ENCODE measurements at places on chromosomes 6 and 20.
A peak's percentile ranks its signal among the peaks of the same experiment; 100 is the strongest.

GRCh38 chr20:35735826-35736470 is 6.1 kb downstream of the RBM39 start:
- DNase-seq, result no peak

GRCh38 chr6:43045371-43045930 is 8.2 kb downstream of the CUL7 start:
- no peak for DNase-seq

DNA sequence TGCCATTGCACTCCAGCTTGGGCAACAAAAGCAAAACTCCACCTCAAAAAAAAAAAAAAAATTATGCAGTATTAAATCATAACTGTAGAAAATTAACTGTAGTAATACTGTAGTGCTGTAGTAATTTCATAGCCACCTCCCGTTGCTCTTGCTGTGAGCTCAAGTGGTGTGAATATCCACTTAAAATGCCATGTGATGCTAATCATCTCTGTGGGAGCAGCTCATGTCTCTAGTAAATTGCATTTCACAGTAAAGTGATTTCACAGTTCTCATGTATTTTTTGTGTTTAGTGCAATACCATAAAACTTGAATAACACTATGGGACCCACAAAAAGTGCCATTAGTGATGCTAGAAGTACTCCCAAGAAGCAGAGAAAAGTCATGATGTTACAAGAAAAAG is 14.4 kb upstream of the FAM217A start:
- DNase-seq, result no peak

DNA sequence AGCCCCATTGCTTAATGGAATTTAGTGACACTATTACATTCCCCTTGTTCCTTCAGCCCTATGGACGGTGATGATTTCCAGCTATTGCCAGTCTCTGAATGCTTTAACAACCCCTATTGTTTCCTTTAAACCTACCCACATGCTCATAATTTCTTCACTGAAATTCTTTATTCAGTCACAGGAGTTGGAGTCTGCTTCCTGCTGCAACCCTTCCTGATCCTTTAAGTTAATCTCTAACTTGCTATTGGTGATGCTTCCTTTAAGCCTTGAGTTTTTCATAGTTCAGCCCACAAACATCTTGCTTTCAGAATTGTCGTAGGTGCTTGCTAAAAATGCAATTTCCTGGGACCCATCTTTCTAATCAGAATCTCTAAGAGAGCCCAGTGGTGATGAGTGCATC is 66.3 kb upstream of the TNFAIP3 start:
- no peak for DNase-seq

GRCh38 chr6:167706313-167707109 is 120.2 kb upstream of the AFDN start:
- DNase-seq, result no peak

- no peak for DNase-seq
Measured at GRCh38 chr20:42018979-42019378, 400.8 kb upstream of the CHD6 start.

DNA sequence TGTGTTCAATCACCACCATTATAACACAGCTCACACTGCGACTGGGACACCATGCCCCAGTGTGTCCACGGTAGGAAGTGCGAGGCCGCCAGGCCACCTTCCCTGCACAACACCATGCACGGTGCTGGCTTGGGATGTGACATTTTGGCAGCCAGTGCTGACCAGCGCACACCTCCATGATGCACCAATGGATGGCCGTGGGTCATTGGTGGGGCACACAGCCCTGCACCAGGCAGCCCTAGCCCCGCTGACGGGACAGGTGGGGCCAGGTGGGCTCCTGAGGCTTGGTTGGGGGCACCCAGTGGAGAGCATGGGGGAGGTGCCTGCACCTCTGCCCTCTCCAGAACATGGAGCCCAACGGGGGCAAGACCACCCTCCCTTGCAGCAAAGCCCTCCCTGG is 18.2 kb upstream of the FRMD1 start:
- no peak for DNase-seq

- DNase-seq, result no peak
Measured at GRCh38 chr6:114735025-114735735, 392.4 kb upstream of the HS3ST5 start.

GRCh38 chr6:114650891-114651290 is 308.1 kb upstream of the HS3ST5 start:
- no peak for DNase-seq

DNA sequence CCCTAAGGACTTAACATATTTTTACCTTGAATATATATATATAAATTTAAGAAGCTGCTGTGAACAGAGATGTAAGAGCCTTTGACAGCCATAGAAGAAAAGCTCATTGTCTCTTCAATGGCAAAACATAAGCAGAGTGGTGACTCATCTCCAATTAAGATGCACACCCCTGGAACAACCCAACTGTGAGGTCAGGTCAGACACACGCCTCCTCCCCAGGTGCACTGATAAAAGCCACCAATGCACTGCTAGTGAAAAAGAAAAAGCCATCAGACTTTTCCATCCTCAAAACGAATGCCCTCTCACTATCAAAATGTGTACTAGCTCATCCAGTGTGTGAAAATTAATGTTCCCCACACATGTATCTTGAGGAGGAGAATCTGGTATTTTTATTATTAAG is 100.1 kb downstream of the SMLR1 start:
- DNase-seq, result peak; percentile 27

DNA sequence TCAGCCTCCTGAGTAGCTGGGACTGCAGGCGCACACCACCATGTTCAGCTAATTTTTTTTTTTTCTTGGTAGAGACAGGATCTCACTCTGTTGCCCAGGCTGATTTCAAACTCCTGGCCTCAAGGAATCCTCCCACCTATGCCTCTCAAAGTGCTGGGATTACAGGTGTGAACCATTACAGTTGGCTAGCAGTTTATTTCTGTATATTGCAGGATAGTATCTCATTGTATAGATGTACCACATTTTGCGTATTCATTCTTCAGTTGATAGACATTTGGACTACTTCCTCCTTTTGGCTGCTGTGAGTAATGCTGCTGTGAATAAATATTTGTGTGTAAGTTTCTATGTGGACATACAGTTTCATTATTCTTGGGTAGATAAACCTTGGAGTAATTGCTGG is 32.9 kb downstream of the ASXL1 start:
- DNase-seq, result no peak

GRCh38 chr6:139983555-139984276 is 609.3 kb upstream of the CITED2 start:
- DNase-seq, result no peak

- no peak for DNase-seq
Measured at GRCh38 chr20:2227861-2228260, 67.9 kb upstream of the TGM3 start.

- DNase-seq, result no peak
Measured at GRCh38 chr20:31474097-31474436, 860 bp downstream of the DEFB124 start.

DNA sequence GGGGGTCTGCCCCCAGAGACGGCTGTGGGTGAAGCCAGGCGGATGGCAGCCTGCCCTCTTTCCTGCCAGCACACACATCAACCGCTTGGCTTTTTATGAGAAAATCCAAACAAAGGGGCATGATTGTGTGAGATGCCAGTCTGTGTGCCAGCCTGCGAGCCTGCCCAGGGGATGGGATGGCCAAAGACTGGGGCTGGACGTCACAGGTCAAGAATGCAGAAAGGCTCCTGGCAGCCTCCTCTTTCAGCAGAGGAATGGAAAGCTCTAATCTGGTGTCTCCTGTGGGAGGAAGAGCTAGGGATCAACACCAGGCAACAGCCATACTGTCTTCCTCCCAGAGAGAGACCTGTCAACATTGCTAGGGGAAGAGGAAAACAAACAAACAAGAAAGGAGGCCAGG is 15.8 kb downstream of the TUBB2B start:
- DNase-seq, result no peak

DNA sequence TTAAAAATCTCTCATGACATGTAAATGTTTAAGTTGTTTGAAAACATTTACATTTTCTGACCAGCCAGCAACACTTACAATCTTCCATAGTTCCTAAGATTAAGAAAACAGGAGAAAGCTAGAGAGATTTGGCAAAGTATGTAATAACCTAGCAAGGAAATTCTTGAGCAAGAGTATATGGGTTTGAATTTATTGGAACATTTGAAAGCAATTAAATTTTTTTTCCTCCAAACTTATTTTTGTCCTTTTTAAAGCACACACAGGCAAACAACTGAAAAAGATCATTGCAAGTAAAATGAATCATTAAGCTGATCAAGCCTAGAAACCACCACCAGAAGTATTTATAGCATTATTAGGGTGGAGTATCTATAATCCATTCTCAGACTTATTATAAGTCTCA is 20.1 kb upstream of the ZNF217 start:
- no peak for DNase-seq

DNA sequence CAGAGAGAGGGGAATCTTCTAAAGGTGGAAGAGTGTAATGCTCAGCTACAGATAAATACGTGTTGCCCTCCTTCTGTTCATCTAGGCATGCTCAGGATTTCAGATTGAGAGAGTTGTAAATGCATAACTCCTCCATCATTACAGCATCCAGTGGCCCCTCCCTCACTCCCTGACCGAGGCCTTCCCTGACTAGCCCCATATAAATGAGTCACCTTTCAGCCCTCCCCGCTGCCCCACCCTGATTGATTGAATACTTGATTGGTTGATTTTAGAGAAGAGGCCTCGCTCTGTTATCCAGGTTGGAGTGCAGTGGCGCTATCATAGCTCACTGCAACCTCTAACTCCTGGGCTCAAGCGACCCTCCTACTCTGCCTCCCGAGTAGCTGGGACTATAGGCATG is 193.7 kb downstream of the EYA2 start:
- no peak for DNase-seq

- DNase-seq, result no peak
Measured at GRCh38 chr6:16647422-16647821, 113.8 kb downstream of the ATXN1 start.

DNA sequence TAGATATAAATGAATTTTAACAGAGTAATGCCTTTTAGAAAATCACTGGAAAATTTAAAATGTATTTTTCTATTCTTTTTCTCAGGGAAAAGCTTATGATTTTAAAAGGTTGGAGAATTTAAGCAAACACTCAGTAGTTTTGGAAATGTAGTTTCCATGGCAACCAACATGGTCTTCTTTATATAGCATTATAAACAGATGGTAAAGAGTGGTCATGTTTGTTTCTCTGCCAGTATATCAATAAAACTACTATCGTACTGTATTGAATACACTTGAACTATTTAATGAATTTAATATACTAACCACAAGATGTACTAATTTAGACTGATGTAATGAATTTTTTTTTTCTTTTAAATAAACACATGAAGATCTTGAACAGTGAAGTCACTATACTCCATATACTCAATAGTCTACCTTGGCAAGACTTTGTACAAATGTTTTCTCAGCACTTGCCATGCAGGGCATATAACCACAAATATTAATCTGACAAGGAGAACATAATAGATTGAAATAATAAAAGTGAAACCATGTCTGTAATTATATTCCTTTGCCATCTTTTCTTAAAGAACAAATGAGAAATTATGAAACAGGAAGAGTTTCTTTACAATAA is 105.5 kb downstream of the PDSS2 start:
- DNase-seq, result no peak

DNA sequence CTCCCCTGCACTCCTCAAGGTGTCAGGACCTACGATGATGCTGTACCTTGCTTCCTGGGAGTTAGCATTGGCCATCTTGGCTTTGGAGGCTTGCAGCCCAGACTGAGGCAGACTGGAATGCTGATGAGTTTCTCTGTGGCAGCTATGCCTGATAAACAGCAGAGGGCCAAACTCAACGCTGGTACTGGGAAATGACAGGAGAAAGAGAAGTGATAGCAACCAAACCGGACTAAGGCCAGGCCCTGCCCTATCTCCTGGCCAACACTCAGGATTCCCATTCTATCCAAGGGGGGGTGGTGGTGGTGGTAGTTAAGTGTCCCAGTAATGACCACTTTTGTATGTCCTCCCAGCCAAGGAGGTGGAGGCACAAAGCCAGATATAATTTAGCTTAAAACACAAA is 90.0 kb upstream of the DTNBP1 start:
- peak; percentile 19 for DNase-seq

DNA sequence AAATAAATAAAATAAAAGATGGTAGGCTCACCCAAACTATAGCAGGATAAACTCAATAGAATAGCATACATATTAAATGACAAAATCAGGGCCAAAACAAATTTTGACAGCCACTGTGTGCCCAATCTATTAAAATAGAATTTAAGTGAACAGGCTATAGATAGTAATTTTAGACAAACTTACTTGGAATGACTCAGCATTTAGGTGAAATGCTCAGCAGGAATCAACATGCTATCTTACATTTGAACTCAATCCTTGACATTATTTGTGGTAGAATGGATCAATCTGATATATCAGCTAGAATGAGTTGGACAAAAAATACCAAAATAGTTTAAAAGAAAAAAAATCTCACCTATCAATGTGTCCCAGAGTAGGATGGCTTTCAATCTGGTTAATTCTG is 578.6 kb downstream of the RFPL4B start:
- no peak for DNase-seq

- no peak for DNase-seq
Measured at GRCh38 chr6:103784117-103784516, 1075.6 kb downstream of the HACE1 start.

DNA sequence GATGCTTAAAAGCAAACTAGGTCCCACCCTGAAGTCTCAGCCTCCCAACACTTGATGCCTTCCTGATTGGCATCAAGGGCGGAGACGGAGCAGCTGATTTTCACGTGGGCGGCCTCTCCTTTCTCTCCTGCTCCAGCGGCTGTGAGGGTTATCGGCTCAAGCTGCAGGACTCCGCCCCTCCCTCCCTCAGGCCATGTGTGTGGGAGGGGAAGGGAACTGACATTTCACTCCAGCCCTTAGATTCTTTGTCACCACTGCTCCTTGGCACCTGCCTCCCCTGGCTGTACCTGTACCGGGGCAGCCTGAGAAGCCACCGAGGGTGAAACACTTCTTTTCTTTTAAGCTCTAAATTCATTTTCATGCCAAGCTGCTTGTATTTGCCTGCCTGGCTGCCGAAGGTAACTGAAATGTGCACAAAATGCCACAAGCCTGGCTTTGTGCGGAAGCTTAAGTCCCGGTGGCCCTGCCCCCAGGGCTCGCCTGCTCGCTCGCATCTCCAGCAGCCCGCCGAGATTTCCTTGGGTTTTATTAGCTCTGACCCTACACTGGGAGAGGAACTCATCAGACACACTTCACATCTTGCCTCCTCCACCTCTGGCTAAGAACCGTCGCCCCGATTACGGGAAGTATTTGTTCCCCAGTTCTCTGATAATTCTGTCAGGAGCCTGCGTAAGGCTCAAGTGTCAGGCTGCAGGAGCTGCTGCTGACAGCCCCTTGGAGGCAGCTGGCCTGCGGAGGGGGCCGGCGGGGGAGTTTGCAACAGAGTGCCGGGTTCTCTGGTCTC is 9.6 kb upstream of the CPNE5 start:
- no peak for DNase-seq
